ENCODE measurements at places on chromosomes 6 and 20.

GRCh38 chr6:25312034-25312620 lies 33.0 kb downstream of the CARMIL1 start:
- DNase-seq = no peak

DNA sequence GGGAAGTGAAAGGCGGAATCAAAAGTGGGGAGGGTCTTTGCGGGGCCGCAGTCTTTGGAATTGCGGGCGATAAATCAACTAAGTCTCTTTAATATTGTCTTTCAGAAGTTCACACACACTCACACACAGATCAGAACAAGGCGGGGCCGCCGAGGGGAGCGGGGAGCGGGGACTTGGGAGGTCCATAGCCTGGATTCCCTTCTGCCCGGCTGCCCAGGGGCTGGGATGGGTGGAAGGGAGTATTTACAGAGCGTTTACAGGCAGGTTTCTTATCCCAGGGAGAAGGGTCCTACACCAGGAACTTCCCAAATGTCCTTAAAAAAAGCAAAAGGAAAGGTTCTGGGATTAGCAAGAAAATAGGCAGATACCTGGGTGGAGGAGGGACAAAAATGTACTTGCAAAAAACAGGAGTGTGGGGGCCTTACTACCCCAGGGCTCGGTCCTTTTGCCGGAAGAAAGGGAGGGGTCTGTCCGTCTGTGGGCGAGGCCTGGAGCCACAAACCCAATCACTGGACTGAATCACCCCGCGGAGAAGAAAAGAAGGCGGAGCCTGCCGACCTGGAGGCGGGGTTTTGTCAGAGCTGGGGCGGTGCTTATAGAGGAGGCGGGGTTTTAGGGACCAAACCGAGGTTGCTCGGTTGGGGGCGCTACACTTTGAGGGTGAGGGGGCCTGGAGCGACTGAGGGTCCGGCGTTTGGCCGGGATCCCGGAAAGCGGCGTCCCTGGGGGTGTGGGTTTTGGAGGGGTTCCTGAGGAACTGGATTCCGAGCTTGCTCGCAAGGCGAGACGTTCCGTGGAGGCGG lies 3.2 kb downstream of the PRRT1 start:
- no peak for DNase-seq

DNA sequence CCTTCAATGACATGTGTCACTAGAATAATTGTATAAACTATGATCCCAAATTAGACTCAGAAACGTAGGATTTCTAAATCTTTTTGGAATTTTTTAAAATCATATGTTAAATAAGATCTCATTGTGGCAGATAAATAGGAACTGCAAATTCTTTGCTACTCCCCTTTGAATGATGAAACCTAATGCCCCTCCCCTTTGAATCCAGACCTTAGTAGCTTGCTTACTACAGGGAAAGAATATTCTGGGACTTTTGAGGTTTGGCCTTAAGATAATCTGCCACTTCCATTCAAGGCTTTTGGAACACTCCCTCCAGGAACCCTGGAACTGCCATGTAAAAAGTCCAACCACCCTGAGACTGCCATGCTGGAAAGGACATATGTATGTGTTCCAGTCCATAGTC lies 7.1 kb downstream of the TDP2 start:
- no peak for DNase-seq

GRCh38 chr20:37347347-37347823 lies 1.4 kb downstream of the SRC start:
- DNase-seq = no peak

- peak; percentile 10 for DNase-seq
These were observed 25.4 kb upstream of the MAS1 start for GRCh38 chr6:159865226-159865920.

DNA sequence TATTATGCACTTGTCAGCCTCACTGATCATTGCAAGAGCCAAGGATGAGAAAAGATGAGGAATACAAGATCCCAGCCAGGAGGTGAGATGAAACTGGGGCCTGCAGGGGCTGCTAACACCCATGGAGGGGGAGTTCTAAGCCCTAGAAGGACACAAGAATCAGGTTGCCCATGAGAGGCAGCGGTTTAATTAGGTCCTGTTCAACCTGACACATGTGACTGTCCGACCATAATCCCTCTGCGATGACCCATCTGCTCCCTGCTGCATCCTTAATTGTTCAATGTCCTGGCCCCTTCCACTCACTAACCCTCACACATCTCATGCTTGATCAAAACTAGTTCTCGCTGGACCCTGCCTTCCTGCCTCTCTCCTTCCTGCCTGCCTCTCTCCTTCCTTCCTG lies 52.2 kb upstream of the NNAT start:
- DNase-seq = no peak

DNA sequence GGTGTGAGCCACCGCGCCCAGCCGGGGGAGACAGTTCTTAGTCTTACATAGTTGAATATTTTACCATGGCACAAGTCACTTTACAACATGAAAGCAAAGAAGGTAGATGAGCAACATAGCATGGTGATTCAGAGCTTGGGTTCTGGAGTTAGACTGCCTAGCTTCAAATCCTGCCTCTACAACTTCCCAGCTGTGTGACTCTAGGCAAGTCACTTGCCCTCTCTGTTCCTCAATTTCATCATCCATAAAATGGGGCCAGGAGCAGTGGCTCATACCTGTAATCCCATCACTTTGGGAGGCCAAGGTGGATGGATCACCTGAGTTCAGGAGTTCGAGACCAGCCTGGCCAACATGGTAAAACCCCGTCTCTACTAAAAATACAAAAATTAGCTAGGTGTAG lies 26.3 kb downstream of the HCK start:
- no peak for DNase-seq

GRCh38 chr6:96853083-96853482 lies 15.8 kb upstream of the GPR63 start:
- no peak for DNase-seq

- DNase-seq = no peak
These were observed 328.4 kb downstream of the KIF16B start for GRCh38 chr20:16244892-16245291.

GRCh38 chr6:32970413-32971241 lies 2.2 kb downstream of the BRD2 start:
- DNase-seq = peak; percentile 23

DNA sequence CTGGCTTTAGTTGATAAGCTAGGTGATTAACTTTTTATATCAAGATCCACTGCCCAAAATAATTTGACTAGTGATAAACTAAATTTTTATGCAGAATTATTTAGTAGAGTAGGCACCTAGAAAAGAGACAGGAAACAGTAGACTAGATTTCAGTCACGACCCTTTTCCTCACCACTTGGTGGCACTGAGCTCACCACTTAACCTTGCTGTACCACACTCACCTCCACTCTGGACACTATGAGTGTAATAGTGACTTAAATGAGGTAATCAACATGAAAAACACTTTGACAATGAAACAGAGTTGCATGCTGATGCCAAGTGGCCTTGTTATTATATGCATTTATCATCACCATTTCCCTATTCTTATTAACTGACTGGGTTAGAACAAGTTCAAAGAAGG lies 730.4 kb downstream of the KIF16B start:
- no peak for DNase-seq

Measured in NCI-H1694 treated with DMSO at 0.1 percent for 48 hours (cell line).